ENCODE measurements at places on chromosomes 6 and 20.

- DNase-seq = no peak
Measured at GRCh38 chr20:62876902-62877816, 15.5 kb upstream of the TCFL5 start.

DNA sequence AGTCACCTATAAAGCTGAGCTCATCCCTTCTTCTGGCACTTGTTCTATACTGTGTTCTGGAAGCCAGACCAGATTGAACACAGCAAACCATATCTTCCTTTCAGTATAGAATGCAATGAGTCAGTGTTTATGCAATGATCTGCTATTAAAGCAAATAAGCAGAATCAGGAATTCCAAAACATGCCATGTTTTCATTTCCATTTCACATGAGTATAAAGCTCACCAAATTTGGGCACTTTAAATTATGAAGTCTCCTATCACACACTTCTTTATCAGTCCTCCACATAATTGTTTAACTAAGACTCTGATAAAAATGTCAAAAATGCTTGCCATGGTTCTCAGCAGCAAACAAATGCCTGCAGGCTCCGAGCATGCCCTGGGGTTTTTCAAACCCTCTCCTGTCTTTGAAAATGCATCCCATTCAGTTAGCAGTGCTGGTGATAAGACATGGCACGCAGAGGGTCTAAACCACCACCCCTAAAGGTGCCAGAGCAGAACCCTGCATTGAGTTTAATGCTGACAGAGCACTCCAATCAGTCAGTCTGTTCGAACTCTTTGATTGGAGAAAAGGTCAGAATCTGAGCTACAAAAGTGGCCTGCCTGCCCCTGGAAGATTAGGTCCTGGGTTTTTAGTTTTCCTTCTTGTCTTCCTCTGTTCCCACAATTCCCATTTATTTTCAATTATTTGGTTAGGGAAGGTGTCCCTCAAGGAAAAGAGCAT, 234.1 kb downstream of the GMPR start:
- no peak for DNase-seq

DNA sequence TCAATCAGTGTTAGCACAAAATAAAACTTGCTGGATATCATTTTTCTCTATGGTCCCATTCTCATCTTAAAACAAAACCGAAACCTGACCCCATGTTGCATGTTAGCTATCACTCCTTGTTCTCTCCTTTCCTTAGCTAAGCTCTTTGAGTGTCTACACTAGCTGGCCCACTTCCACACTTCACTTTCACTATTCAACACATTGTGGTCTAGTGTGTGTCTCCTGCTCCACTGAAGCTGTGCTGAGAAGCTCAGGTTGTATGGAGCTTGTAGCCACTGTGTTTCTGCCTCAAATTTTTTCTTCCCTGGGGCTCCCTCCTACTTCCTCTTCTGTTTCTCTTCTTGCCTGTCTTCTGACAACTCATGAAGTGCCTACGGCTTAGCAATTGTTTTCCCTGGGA, 223.0 kb downstream of the NKAIN2 start:
- DNase-seq = no peak

DNA sequence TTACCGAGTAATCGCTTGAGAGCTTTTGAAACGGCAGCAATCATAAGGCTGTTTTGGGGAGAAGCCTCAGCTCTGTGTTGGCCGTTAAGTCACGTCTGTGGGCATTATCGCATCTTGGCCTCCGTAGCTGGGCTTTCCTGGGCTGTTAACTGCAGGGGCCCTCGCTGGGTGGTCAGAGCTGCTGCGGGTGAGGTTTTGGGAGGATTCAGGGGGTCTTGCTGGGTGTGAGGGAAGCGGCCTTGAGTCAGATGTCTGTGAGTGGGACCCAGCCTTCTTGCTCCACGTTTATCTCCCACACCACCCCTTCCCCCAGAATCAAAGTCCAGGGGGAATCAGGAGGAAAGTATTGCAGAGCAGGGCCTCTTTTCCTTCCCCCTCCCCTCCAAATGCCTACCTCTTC, 3.2 kb upstream of the APCDD1L start:
- no peak for DNase-seq

DNA sequence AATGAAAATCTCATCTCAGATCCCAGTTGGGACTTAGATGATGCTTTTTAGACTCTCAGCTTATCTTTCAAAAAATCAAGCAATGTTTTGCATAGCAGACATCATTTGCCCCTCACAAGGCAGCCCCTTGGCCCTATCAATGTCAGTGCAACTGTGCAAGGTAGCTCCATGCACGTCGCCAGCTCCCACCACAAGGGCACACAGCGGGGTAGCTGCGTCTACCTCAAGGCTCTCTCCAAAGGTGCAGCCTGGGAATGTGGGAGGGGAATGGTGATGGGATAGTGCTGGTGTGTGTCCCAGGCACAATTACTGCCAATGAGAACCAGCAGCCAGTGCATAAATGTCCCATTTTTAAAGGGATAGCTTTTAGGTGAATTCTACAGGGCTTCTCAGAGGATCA, 137.5 kb upstream of the SYNDIG1 start:
- no peak for DNase-seq

Data from RPMI7951 (cell line).